Lung (tissue), 17 donors: ENCODE measurements at places on chromosomes 1 and 21.

DNA sequence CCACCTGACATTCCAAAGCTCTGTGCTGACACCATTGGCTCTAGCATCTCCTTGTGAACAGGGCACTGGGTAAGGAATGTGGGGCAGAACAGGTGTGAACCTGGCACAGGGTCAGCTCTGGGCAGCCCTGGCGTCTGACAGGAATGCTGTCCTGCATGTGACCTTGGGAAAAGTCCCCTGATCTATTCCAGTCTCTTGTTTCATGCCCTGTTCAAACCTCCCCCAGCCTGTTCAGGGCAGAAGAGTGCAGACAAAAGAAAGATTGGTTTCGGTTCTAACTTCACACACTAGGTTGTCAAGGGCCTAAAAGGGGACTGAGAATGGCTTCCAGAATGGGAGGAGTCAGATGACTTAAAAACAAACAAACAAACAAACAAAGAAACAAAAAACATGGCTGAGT lies 27.6 kb upstream of the SDHB start:
- peak; percentile 36 for DNase-seq

- peak; percentile 31 for DNase-seq
These were observed 17.5 kb upstream of the PDIK1L start for GRCh38 chr1:26094076-26094669.

GRCh38 chr1:40507973-40508372 lies 594 bp upstream of the EXO5 start:
- DNase-seq, result peak; percentile 6

DNA sequence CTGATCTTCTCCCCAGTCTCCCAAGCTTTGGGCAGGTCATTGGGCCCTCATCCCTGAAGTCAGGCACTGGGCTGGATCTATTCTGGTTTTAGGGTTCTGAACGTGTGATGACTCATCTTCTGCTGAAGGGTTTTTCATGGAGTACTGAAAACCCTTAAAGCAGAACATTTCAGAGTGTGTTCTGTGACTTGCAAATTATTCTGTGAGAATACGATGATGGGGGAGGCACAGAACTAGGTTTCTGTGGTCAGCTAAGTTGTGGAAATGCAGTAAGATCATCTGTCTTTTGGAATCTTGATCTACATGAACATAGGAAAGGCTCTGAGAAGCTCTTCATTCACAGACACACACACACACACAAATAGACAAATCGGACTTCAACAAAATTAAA lies 46.2 kb downstream of the NAV1 start:
- DNase-seq, result no peak

DNA sequence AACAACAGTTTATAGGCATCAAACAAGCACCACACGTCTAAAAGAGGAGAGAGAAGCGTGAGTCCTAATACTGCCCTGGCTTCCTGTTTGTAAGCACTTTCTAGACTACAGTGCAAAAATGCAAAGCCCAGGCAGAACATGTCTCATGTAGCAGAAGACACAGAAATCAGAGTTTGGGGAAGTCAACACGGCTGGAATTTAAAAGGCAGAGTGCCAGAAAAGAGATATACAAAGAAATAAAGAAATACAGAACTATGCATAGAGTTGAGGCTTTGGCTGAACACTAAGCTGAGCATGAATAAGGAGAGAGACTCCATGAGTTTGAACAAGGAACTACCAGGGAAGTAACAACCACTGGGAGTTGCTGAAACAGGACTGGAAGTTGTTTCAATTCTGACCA lies 566.6 kb upstream of the NR5A2 start:
- peak; percentile 13 for DNase-seq

GRCh38 chr1:168227620-168228019 lies 1.8 kb downstream of the SFT2D2 start:
- no peak for DNase-seq

GRCh38 chr1:155226910-155227260 lies 18.4 kb downstream of the MTX1 start:
- peak; percentile 79 for DNase-seq

DNA sequence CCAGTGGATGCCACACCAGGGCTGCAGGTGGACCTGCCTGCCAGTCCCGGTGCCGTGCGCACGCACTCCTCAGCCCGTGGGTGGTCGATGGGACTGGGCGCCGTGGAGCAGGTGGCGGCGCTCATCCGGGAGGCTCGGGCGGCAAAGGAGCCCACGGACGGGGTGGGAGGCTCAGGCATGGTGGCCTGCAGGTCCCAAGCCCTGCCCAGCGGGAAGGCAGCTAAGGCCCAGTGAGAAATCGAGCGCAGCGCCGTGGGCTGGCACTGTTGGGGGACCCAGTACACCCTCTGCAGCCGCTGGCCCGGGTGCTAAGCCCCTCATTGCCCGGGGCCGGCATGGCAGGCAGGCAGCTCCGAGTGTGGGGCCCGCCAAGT lies 1171.8 kb upstream of the B3GALT2 start:
- no peak for DNase-seq

DNA sequence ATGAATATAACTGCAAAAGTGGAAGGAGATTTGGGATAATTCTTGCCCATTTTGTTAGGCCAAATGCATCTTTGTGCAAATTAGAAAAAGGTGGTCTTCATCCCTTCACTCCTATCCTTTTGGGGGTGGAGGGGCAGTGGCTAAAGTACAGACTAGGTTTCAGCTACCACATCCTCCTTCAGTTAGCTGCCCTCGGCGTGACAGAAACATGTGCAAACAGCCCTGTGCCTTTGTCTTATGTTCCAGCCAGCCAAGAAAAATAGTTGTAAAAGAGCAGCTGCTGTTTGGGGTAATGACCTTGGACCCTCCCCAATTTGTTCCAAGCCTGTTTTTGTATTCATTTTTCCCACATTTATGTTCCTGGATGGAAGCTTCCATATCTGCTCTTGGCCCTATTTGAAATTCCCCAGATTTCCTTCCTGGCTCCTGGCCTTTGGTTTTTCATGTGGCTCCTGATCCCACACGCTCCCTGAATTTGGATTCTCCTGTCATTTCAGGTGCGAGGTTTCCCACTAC lies 8.3 kb upstream of the LGALS8 start:
- DNase-seq, result peak; percentile 59

GRCh38 chr1:205535866-205536758 lies 31.6 kb downstream of the CDK18 start:
- DNase-seq, result peak; percentile 4

DNA sequence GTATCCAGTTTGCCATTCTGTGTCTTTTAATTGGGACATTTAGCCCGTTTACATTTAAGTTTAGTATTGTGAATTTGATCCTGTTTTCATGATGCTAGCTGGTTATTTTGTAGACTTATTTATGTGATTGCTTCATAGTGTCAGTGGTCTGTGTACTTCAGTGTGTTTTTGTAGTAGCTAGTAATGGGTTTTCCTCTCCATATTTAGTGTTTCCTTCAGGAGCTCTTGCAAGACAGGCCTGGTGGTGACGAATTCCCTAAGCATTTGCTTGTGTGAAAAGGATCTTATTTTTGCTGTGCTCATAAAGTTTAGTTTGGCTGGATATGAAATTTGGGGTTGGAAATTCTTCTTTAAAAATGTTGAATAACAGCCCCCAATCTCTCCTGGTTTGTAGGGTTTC lies 69.2 kb upstream of the PDC start:
- DNase-seq, result no peak

- DNase-seq, result no peak
These were observed 13.2 kb upstream of the GPR153 start for GRCh38 chr1:6274102-6274501.

- DNase-seq, result no peak
These were observed 80.6 kb downstream of the LBR start for GRCh38 chr1:225347123-225347683.

DNA sequence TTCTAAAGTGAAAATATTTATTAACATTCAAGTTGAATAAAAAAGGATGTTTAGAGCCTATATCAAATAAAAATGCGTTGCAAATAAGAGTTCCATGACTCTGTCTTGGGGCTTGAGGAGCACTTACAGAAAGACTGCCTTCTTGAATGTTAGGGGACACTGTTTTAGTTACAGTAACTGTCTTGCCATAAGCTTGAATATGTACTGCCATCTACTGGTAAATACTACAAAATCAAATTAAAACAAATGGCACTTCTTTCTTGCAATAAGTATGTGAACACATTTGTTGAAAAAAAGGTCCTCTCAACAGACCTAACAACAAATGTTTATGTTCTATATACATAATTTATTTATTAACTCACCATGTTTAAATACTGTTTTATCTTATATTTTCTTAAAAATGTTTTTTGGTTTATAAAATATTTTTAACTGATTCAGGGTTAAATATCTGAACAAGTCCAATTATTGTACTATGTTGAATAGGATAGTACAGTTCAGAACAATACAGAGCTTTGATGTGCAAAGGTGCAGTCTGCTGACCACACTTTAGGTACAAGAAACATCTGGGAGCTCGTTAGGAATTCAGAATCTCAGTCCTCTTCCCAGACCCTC lies 199.5 kb downstream of the LRRIQ3 start:
- no peak for DNase-seq

GRCh38 chr21:16910435-16911165 lies 602.2 kb upstream of the CXADR start:
- no peak for DNase-seq

DNA sequence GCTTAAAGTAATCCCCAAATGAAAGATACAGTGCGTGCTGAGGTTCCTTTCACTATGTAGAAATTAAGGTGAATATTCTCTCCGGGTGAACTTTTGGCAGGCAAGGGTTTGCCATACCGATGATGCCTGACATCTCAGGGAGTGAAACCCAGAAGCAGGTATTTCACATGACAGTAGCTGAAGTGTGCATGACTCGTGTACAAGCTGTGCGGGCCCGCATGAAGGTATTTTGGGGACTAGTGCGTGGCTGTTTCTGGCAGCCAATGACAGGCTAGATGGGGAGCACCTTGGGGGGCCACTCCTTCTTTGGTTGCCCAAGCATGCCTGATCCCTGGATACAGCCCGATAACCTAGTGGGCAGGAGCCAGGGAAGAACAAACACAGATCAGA lies 569.0 kb downstream of the SMYD3 start:
- DNase-seq, result no peak

- no peak for DNase-seq
These were observed 11.5 kb upstream of the BGLAP start for GRCh38 chr1:156230473-156230837.

- peak; percentile 23 for DNase-seq
These were observed 240.6 kb upstream of the C1orf105 start for GRCh38 chr1:172179918-172180317.

GRCh38 chr1:224851210-224851847 lies 78.1 kb upstream of the DNAH14 start:
- peak; percentile 35 for DNase-seq

- no peak for DNase-seq
These were observed 22.8 kb downstream of the PHC2 start for GRCh38 chr1:33408093-33408436.

DNA sequence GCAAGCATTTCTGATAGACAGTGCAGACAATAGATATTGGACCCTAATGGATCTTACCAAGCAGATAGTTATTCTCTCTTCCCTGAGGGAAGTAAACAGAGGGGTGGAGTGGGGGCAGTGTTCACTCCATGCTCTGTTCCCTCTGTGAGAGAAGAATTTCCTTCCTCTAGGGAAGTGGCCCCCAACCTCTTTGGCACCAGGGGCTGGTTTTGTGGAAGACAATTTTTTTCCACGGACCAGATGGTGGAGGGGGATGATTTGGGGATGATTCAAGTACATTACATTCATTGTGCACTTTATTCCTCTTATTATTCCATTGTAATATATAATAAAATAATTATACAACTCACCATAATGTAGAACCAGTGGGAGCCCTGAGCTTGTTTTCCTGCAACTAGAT lies 459.9 kb downstream of the ADGRL2 start:
- no peak for DNase-seq

DNA sequence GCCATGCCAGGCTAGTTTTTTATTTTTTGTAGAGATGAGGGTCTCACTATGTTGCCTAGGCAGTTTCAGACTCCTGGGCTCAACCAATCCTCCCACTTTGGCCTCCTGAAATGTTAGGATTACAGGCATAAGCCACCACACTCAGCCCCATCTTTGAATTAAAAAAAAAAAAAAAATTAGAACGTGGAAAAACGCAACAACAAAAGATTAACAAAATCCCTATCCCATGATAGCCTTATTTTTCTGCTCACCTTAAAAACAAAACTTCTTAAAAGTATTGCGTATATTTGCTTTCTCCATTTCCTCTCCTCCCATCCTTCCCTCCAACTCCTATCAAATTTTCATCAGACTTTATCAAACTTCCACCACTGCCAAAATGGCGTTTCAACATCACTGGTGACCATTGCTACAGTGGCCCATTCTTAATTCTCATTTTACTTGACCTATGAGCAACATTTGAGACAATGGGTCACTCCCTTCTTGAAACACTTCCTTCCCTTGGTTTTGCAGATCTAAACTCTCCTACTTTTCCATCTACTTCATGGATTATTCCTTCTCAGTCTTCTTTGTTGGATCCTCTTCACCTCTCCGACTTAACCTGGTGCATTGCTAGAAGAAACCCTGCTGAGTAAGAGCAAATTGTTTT lies 579 bp upstream of the ZNF684 start:
- DNase-seq, result no peak

DNA sequence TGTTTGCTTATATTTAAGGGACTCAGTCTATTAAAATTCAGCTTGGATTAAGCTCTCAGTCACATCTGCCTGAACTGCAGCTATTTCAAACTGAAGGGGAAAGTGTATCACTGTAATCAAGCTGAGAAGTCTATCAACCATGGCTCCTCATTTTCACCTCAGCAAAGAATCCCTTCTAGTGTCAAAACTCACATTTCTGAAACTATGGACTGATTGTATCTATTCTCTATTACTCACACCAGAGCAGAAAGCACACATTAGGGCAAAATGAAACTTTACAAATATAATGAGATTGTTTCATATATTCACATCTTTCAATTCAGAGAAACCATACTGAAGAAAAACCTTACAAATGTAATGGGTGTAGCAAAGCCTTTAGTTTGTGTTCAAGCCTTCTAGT lies 14.6 kb upstream of the C1orf146 start:
- DNase-seq, result no peak

DNA sequence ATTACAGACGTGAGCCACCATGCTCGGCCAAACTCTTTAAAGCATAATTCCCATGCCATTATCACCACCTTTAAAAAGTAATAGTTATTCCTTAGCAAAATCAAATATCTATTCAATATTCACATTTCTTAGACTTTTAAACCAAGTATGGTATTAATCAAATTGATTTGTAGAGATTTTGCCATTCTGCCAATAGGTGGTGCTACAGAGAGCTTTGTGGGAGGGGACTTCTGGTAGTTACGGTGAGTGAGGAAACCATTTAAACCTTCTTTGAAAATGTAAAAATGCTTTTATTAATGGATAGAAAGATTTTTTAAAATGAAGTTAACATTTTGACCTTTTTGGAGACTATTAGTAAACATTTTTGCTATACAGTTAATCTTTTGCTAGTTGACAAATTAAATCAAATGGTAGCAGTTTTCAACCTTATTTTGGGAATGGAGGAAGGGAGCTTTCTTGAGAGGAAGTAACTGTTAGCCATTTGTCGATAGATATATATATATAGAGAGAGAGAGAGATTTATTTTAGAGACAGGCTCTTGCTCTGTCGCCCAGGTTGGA lies 19.3 kb downstream of the IARS2 start:
- DNase-seq, result no peak

GRCh38 chr1:212294983-212295382 lies 9.8 kb downstream of the PPP2R5A start:
- no peak for DNase-seq
